Stimulated activated CD8-positive, alpha-beta memory T cell treated with anti-CD3 and anti-CD28 coated beads, Interleukin-15, amount 100 ng/mL, for 24 hours (primary cell): ENCODE measurements at places on chromosomes 13 and 19.

GRCh38 chr19:3274942-3275582 lies 50.6 kb downstream of the CELF5 start:
- no peak for DNase-seq

DNA sequence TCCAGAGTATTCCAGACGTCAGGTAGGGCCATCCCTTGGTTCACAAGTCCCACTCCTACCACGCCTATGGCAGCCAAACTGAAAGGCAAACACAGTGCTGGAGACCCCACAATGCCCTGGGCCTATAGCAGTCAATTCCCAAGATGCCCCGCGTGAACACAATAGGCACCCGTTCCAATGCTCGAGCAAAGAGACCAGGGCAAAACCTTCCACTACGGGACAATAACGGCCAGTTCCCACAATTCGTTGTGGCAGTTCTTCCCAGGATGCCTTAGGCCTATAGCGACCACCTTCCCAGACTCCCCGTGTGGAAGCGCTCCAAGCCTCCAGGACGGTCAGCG lies 538 bp downstream of the ZNF428 start:
- no peak for DNase-seq

GRCh38 chr13:91809161-91809560 lies 410.7 kb downstream of the GPC5 start:
- DNase-seq: no peak

DNA sequence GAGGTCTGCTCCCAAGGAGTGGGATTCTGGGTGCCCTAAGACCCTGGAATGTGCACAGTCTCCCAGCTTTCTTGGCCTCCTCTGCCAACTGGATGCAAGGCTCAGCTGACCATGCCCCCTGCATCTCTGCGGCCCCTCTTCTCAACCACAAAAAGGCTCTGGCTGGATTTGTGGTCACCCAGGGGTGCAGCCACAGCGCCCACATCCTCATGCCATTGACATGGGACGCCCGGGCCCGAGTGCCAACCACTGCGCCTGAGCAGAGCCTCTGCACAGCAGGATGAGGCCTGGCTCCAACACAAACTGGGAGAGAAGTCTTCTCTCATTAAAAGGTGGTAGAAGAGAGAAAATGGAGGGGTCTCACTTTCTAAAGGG lies 103.5 kb downstream of the FOXO1 start:
- DNase-seq: no peak

DNA sequence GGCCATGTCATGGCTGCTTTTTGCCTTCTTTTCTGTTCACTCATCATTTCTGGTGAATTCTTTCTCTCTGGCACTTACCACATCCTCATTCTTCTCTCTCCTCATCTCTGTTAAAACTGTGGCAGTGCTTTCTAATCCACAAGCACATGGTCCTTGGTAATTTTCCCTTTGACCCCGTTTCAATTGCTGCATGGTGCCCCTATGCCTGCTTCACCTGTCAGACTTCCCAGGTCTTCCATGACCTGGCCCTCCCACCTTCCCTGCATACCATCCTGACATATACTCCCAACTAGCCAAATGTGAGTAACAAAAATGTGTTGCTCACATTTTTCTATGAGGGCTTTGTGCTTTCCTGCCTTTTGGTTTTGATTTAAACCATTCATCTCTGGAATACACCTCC lies 286.5 kb downstream of the MTUS2 start:
- DNase-seq: no peak

DNA sequence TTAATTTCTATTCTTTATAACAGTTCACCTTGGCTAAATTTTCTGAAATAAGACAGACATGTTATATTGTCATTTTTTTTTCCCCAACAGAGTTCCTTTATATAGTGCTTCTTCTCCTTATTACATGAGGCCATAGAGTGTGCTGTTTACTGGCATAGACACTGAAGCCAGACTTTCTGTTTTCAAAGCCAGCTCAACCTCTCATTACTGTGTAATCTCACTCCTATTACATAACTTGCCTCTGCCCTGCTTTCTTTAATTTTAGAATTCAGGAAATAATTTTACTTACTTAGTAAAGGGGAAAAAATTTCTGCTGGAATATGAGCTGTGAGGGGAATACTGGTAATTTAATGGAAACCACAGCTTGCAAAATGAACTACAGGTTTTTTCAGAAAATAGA lies 1380.4 kb downstream of the SLITRK1 start:
- no peak for DNase-seq

DNA sequence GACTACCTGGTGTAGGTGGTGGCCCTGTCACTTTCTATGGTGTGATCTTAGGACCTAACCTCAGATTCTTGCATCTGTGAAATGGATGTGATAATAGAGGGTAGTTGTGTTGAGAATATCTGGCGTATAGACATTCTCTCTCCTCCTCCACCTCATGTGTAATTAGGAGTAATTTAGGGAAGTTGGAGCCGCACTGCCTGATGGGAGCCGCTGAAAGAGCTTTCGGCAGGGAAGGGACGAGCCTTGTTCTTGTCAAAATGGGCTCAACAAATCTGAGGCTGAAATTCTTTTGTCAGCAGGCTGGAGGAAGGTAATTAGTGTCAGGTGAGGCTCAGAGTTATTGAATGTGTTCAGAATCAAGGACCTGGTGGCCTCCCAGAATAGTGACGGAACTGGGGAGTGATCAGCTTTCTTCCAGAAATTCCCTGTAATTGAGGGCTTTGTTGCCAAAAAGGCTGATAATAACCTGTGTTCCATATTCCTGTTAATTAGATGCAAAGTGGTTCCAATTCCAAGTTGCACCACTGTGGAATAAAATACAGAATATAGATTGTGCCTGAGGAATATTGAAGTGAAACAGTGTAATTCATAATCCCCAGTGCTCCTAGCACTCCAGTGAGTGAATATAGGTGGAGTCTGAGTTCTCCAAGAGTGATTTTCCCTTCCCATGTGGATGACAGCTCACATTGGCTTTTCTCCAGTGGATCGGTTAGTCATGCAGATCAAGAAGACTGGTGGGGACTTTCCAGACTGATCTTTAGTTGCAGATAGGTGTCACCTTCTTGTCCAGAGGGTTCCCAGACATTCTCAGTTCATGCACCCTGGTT lies 47.5 kb downstream of the SPATA13 start:
- no peak for DNase-seq

DNA sequence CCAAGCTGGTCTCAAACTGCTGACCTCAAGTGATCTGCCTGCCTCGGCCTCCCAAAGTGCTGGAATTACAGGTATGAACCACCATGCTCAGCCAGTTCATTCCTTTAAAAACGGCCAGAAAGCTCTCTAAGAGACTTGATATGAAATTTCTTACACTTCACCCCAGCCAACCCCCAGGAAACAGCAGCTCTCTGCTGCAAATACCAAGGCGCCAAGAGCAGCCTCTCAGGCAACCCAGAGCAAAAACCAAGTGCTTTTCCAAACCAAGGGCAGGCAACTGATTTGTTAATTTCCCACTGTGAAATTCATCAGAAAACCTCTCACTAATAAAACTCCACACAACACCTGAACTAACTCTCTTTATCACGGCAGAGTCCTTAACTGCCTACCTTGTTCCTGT lies 44.9 kb downstream of the LATS2 start:
- DNase-seq: no peak

GRCh38 chr13:32253911-32254399 lies 61.2 kb downstream of the ZAR1L start:
- DNase-seq: no peak

DNA sequence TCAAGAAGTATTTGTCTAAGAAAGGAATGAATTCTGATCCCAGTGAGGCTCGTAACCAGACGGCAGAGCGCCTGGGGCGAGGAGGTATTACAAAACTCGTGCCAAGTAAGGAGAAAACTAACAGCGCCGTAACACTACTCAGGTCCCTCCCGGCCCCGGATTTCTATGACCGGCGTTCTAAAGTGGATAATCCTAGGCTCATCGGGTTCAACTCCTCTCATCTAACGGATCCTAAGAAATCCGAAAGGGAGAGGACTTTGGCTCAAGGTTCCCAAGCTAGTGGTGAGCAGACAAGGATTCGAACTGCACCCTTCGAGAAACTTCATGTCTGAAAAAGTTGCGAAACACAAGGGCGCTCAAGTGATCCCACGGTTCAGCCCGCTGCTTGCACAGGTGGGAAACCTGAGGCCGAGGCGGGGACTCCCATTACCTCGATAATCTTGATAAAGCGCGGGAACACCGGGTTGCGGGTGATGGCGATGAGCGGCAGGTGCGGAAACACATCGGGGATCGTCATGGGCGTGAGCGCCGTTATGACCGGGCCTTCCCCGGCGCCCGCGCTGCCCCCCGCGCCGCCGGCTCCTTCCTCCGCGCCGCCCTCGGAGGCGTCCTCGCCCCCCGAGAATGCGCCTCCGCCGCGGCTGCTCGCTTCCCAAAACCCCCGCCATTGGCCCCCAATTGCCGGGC lies 529 bp downstream of the LONP1 start:
- no peak for DNase-seq

DNA sequence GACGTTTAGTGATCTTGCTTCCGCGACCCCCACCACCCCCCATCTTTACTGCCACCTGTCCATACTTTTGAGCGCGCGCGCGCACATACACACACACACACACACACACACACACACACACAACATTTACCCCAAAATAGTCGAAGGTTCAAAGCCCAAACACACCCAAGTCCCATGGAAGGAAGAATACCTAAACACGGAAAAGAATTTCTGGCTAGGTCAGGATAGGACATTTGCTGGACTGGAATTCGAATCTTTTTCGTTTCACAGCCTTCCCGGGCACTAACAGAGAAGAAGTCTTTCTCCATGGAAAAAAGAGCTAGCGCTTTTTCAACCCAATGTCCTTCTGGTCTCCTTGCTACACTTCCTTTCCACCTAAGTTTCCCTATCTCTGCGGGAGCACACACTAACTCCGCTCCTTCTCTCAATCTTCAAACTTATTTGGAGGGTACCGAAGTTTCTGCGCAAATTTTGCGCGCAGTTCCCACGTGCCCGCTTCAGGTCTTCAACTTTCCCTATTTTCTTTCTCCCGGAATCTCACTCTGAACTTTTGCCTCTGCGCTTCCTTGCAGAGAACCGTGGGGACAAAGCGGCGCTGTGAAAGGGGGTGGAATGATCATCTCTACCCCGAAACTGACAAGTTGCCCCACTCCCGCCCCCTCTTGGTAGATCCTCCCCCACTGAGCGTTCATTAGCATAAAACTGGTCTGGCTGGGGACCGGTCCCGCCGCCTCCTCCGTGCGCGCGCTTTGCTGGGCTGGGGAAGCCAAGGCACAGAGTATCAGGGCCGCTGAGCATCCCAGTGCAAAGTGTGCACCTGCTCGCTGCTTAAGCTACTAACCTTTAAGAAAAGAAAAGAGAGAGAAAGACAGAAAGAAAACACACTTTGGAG lies 2.7 kb downstream of the DACH1 start:
- DNase-seq: no peak

DNA sequence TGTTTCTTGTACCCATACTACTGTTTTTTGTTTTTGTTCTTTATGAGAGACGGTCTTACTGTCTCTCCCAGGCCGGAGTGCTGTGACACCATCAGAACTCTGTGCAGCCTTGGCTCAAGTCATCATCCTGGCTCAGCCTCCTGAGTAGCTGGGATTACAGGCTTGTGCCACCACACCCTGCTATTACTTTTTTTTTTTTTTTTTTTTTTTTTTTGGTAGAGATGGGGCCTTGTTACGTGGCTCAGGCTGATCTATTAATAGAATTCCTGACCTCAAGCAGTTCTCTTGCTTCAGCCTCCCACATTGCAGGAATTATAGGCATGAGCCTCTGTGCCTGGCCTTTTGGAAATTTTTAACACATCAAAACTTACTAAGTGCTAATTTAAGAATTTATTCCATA lies 2.9 kb upstream of the ZNF304 start:
- DNase-seq: no peak
